Mesendoderm (in vitro differentiated cells): ENCODE measurements at places on chromosomes 1 and 21.

- no peaks in the 10 kb centered on the region for H3K27me3 ChIP-seq
- peaks cover 14% of the 10 kb centered on the region for H3K4me1 ChIP-seq
- H3K27ac ChIP-seq, result no peak overlapping the region
- DNase-seq, result no peak
These were observed 25.1 kb downstream of the SPSB1 start for GRCh38 chr1:9317591-9318417.

GRCh38 chr1:109704173-109704572 is 7.9 kb upstream of the GSTM5 start:
- H3K27ac ChIP-seq, result no peak overlapping the region
- no peaks in the 10 kb centered on the region for H3K36me3 ChIP-seq
- no peaks in the 10 kb centered on the region for H3K27me3 ChIP-seq
- DNase-seq, result no peak

DNA sequence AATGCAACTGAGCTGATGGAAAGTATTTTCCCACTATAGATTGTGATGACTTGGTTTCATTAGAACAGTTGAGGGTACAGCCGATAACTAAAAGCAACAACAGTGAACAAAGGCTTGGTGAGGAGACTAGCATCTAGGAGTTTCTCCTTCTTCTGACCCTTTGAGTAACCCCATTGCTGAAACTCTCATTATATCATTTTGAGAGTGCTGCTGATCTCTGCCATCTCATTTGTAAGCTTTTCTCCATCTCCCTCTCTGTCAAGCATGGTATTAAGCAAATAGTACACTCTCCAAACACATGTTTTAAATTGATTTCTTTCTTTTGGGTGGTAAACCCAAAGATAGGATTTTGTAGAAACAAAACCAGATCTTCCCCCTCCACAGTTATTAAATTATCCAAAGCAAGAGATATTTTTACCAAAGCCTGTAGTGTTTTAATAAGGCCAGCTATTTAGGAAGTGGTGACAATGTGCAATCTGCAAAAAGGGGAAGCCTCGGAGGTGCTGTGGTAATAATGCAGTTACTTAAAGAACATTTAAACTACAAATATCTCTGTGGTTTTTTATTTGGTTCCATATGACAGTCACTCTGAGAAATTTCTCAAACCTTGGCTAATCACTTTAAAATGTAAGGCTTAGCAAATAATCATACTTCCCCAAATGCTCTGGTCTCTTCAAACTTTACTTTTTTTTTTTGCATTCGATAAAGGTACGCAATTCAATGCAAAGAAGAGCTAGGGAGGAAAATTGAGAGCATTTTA is 287.5 kb downstream of the HLX start:
- no peak for DNase-seq
- no peak overlapping the region for H3K27ac ChIP-seq
- no peaks in the 10 kb centered on the region for H3K27me3 ChIP-seq
- H3K4me3 ChIP-seq, result no peak overlapping the region
- no peaks in the 10 kb centered on the region for H3K36me3 ChIP-seq
- peaks cover 2% of the 10 kb centered on the region for H3K4me1 ChIP-seq

- H3K27me3 ChIP-seq, result no peaks in the 10 kb centered on the region
- no peak overlapping the region for H3K27ac ChIP-seq
- DNase-seq, result no peak
- peaks cover 2% of the 10 kb centered on the region for H3K36me3 ChIP-seq
- H3K4me3 ChIP-seq, result no peak overlapping the region
- H3K4me1 ChIP-seq, result peaks cover 9% of the 10 kb centered on the region
These were observed 32.7 kb downstream of the ECE1 start for GRCh38 chr1:21257431-21258135.

DNA sequence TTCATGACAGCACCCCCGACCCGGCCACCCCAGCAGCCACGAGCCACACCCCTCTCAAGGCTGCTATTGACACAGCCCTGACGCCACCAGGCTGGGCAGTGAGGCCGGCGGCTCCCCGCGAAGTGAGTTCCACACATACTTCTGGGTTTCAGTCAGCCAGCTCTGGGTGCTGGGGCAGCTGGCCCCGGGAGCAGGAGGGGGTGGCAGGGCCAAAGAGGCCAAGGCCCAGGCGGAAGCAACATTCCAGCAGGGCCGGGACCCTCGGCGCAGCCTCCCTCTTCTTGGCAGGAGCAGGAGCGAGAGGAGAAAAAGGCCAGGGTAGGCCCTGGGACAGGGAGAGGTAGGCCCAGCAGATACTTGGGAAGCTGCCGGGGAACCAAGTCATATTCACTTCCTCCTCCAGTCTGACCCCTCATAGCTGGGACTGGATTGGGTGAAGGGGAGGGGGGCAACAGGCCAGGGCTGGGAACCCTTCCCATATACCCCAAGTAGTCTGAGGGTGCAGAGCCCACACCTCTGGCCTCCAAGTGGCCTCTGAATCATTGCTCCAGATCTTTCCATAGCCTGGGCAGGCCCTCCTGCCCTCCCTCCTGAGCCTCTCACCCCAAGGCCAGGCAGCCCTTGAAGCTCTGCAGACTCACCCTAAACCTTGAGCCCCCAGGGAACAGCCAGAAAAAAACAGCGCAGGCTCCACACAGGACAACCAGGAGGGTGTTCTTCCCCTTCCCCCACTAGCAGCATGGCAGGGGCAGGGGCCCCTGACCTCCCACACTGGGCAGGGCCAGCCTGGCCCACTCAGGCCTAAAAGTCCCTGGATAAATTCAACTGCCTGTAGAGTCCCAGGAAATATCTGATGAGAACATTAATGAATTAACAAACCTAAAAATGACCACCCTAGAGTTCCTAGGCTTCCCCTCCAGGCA is 5.7 kb downstream of the HSPG2 start:
- H3K27ac ChIP-seq, result peak overlapping the region; percentile 67
- H3K4me1 ChIP-seq, result peaks cover 21% of the 10 kb centered on the region
- no peaks in the 10 kb centered on the region for H3K27me3 ChIP-seq
- no peaks in the 10 kb centered on the region for H3K36me3 ChIP-seq

GRCh38 chr1:37473431-37474045 is 842 bp upstream of the ZC3H12A start:
- no peak overlapping the region for H3K27ac ChIP-seq
- no peaks in the 10 kb centered on the region for H3K36me3 ChIP-seq
- peaks cover 29% of the 10 kb centered on the region for H3K4me1 ChIP-seq
- DNase-seq, result peak; percentile 56

- H3K4me3 ChIP-seq, result no peak overlapping the region
- no peaks in the 10 kb centered on the region for H3K27me3 ChIP-seq
- no peaks in the 10 kb centered on the region for H3K4me1 ChIP-seq
These were observed 7.9 kb downstream of the ACKR1 start for GRCh38 chr1:159212596-159212995.

- no peaks in the 10 kb centered on the region for H3K36me3 ChIP-seq
- no peak overlapping the region for H3K27ac ChIP-seq
- H3K4me3 ChIP-seq, result no peak overlapping the region
- peaks cover 5% of the 10 kb centered on the region for H3K4me1 ChIP-seq
These were observed 58.9 kb downstream of the WLS start for GRCh38 chr1:68173283-68173935.

GRCh38 chr1:212669102-212669501 is 30.5 kb downstream of the BATF3 start:
- H3K4me1 ChIP-seq, result peaks cover 6% of the 10 kb centered on the region
- no peaks in the 10 kb centered on the region for H3K27me3 ChIP-seq
- H3K4me3 ChIP-seq, result no peak overlapping the region
- no peaks in the 10 kb centered on the region for H3K36me3 ChIP-seq

DNA sequence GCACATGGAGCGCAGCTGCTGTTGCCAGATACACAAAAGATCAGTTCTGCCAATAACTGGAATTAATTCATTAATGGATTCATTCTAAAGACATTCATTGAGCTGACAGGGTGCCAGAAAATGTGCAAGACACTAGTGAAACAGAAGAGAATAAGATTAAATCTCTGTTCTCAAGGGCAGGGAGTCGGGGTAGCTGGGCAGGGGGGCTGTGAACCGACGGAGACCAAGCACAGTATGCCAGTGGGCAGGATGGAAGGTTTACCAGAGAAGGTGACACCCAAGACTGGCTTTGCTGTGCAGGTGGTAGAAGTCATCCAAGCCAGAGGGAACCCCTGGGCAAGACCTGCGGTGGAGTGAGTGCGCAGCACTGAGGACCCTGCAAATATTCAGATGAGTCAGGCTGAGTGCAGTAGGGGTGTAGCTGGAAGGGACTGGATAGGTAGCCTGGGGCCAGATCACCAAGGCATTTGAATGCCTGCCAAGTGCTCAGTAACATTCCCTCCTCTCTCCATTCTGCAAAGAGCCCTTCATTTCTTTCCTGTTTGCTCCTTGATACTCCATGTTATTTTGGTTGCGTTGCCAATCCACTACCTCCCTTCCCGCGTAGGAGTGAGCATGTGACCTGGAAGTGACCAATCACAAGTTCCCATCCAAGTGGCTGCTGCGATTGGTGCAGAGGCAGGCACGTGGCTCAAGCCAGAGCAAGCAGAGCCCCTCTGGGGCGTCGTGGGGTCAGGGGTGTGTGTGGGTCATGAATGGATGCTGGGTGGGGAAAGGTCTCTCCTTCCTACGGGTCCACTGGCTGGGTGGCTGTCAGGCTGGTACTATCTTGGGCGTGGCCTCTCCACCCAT is 413.1 kb downstream of the PTPRU start:
- DNase-seq, result peak; percentile 3
- H3K4me3 ChIP-seq, result no peak overlapping the region
- no peaks in the 10 kb centered on the region for H3K36me3 ChIP-seq

DNA sequence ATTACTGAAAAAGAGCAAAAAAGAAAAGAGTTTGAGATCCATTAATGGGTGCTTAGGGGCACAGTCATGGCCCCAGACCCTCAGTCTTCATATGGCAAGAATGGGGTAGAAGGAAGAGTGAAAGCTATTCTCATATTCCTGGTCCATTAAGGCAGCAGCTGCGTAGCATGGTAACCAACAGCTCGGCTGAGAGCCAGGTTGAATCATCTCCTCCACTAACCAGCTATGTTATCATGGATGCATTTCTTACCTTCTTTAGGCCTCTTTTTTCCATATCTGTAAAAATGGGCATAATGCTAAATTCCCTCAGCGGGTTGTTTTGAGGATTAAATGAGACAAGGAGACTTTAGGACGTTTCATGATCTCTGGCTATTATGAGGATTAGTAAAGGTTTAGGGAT is 15.0 kb upstream of the SARS1 start:
- no peaks in the 10 kb centered on the region for H3K36me3 ChIP-seq
- H3K27ac ChIP-seq, result no peak overlapping the region
- H3K27me3 ChIP-seq, result no peaks in the 10 kb centered on the region
- no peak overlapping the region for H3K4me3 ChIP-seq
- peaks cover 2% of the 10 kb centered on the region for H3K4me1 ChIP-seq

DNA sequence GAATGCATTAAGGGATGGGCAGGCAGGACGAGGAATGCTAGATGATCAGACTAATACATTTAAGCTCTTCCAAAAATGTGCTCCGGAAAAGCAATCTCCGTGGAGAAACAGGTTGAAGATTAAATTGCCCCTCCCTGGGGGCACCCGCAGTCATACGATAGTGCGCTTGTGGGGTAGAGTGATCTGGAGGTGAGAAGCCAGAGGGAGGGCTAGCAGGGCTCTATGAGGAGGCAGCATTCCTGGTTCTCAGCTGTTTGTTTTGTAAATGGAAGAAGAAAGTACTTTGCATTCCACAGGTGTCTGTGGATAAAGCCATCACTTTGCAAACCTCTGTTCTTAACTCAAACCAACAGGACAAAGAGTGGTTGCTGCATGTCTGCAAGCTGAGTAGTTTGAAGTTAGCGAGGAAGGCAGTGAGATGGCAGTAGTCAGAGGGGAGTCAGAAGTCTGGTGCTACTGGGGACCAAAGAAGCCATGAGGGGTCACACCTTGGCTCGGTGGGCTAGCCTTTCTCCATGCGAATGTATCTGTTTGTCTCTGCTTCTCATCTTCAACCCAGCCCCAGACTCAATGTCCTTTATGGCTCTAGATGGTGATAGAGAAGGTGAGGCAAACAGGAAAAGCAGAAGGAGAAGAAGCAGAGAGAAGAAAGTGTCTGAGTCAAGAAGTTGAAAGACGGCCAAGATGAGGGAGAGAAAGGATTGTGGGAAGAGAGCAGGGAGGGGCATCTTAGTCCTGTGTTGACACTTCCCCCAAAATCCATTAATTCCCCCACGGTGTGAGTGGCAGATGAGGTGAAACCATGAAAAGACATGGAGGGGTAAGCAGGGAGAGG is 65.2 kb upstream of the GJA8 start:
- peak; percentile 94 for DNase-seq
- no peaks in the 10 kb centered on the region for H3K27me3 ChIP-seq
- H3K4me1 ChIP-seq, result peaks cover 30% of the 10 kb centered on the region
- H3K4me3 ChIP-seq, result no peak overlapping the region
- H3K36me3 ChIP-seq, result no peaks in the 10 kb centered on the region

DNA sequence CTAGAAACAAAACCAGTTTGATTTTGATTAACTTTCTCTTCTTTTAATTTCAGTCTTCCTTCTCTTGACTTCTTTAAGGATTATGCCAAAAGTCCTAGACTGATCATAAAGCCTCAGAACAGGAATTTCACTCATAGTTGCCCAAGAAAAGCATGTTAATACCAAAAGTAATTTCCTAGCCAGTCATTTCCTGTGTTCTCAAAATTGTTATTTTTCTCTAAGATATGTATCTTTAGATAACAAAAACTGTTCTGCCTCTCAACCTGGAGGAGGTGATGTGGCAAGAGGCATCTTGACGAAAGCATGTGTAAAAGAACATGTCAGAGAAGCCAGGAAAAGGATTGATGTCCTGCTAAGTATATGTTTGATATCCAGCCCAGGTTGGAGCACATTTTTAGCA is 78.0 kb upstream of the IPO9 start:
- no peak overlapping the region for H3K4me3 ChIP-seq
- peaks cover 17% of the 10 kb centered on the region for H3K4me1 ChIP-seq
- no peaks in the 10 kb centered on the region for H3K36me3 ChIP-seq
- no peak for DNase-seq
- no peaks in the 10 kb centered on the region for H3K27me3 ChIP-seq
- H3K27ac ChIP-seq, result no peak overlapping the region

DNA sequence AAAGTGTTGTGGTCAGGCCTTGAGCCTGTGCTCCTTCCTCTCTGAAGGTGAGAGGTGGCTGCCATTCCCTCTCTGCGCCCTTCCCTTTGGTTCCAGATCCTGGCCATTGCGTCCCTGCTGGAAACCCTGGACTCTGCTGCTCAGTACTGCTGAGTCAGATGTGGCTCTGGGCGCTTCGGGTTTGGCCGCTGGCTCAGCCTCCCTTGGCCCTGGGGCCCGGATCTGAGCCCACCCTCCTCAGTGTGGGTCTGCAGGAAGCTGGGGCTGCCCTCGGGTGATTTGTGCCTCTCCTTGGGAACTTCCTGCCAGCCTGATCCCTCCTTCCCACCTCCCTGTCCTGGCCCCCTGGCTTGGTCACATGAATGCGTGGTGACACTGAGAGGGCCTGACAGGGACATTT is 32.2 kb downstream of the QSOX1 start:
- no peaks in the 10 kb centered on the region for H3K4me1 ChIP-seq
- no peak overlapping the region for H3K27ac ChIP-seq
- H3K4me3 ChIP-seq, result no peak overlapping the region
- peaks cover 2% of the 10 kb centered on the region for H3K36me3 ChIP-seq
